Hepatocyte (in vitro differentiated cells): ENCODE measurements at places on chromosomes 2 and 18.

DNA sequence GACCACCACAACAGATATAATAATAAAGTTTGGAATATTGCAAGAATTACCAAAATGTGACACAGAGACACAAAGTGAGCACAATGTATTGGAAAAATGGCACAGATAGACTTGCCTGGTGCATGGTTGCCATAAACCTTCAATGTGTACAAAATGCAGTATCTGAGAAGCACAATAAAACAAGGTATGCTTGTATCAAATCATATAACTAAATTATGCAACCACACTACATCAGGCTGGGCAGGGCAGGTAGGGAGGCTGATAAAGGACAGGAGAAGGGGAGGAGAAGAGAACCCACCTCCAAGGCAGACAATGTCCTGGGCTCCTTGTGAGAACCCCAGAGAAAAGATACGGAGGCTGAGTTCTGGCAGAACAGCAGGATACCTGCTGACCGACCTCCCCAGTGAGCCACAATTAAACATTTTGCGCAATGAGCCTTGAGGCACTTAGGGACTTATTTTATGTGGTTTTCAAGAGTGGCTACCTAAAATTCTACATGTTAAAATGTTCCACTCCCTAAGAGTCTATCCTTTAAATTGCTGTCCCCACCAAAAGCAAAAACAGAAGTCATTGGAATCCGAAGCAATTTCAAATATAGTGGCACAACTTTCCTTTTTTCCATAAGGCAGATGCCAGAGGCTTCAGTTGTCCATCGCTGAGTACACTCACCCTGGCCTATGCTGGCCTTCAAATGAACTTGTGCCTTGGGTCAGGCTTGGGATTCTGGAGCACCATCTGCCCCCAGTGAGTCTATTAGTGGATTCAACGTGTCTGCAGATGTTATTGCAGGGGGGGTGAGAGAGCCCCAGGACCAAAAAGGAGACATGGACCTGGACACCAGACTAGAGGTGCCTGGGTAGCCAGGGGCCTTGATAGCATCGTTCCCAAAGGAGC lies 16.8 kb downstream of the WDFY1 start:
- no peak overlapping the region for H3K4me3 ChIP-seq
- H3K27ac ChIP-seq = no peak overlapping the region
- no peaks in the 10 kb centered on the region for H3K27me3 ChIP-seq
- peaks cover 14% of the 10 kb centered on the region for H3K4me1 ChIP-seq

- DNase-seq = no peak
- H3K36me3 ChIP-seq = no peaks in the 10 kb centered on the region
- H3K27me3 ChIP-seq = no peaks in the 10 kb centered on the region
- no peak overlapping the region for H3K27ac ChIP-seq
These were observed 783.2 kb upstream of the CDH2 start for GRCh38 chr18:28960146-28960545.

GRCh38 chr2:58120626-58121229 lies 74.1 kb downstream of the VRK2 start:
- no peak for DNase-seq
- no peaks in the 10 kb centered on the region for H3K36me3 ChIP-seq
- H3K4me1 ChIP-seq = no peaks in the 10 kb centered on the region
- H3K4me3 ChIP-seq = no peak overlapping the region
- H3K27me3 ChIP-seq = no peaks in the 10 kb centered on the region

GRCh38 chr18:24595561-24596031 lies 135.2 kb downstream of the HRH4 start:
- H3K27ac ChIP-seq = no peak overlapping the region
- no peak for DNase-seq
- peaks cover 10% of the 10 kb centered on the region for H3K27me3 ChIP-seq

DNA sequence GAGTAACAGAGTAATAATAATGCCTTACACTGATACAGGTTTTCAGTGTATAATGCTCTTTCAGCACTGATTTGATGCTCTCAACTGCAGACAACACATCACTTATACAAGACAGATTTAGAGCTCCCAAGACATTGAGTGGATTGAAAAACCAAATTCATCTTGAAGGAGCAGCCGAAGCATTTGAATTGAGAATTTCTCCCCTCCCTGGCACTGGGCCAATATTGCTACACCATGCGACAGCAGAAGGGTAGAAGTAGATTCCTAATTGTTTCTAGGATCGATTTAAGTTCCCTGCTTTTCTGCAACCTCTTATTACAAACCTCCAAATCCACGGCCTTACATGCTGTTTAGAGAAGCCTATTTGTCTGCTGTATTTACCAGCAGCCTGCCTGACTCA lies 15.5 kb downstream of the CENPA start:
- H3K27ac ChIP-seq = no peak overlapping the region
- no peaks in the 10 kb centered on the region for H3K4me1 ChIP-seq
- no peaks in the 10 kb centered on the region for H3K27me3 ChIP-seq
- no peak overlapping the region for H3K4me3 ChIP-seq
- no peak for DNase-seq
- H3K36me3 ChIP-seq = no peaks in the 10 kb centered on the region

- no peaks in the 10 kb centered on the region for H3K27me3 ChIP-seq
- H3K27ac ChIP-seq = peak overlapping the region; percentile 63
- DNase-seq = peak; percentile 49
- H3K36me3 ChIP-seq = no peaks in the 10 kb centered on the region
- H3K4me1 ChIP-seq = peaks cover 15% of the 10 kb centered on the region
These were observed 45.2 kb upstream of the MAPRE3 start for GRCh38 chr2:26925100-26925791.

GRCh38 chr18:3665780-3666525 lies 216.0 kb downstream of the TGIF1 start:
- peak overlapping the region; percentile 84 for H3K27ac ChIP-seq
- no peak overlapping the region for H3K4me3 ChIP-seq
- H3K36me3 ChIP-seq = no peaks in the 10 kb centered on the region
- DNase-seq = peak; percentile 94

GRCh38 chr2:133977405-133977804 lies 276.5 kb upstream of the MGAT5 start:
- peaks cover 9% of the 10 kb centered on the region for H3K27me3 ChIP-seq
- no peak overlapping the region for H3K4me3 ChIP-seq
- DNase-seq = no peak
- no peaks in the 10 kb centered on the region for H3K4me1 ChIP-seq
- no peaks in the 10 kb centered on the region for H3K36me3 ChIP-seq

DNA sequence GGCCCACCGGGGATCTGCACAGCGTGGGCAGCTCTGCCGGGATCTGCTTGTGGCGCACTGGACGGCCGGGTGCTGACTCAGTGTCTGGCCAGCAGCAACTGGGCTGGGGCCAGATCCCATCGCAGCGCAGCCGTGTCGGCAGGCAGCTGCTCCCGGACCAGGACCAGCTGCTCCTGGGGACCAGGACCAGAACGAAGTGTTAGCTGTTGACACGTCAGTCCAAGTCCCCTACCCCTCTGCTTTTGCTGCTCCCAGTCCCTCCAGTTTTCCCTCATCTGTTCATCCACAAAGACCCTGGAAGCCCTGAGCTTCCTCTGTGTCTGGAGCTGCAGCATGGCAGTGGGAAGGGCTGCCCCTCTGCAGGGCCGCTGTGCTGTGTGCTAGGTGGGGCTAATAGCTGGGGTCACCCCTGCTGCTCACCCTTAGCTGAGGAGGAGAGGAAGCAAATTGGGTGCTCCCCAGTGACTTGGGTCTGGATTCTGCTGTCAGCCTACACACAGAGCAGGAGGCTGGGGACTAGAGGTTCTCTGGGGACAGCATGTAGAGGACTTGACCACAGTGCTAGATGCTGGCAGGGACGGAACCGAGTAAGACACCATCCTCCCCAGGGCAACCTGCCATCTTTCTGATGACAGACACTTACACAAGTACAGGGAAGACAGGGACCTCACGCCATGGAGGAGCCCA lies 16.9 kb upstream of the KIF1A start:
- H3K4me3 ChIP-seq = no peak overlapping the region
- H3K4me1 ChIP-seq = no peaks in the 10 kb centered on the region
- DNase-seq = peak; percentile 48
- H3K27me3 ChIP-seq = peaks cover 8% of the 10 kb centered on the region
- H3K27ac ChIP-seq = no peak overlapping the region
- no peaks in the 10 kb centered on the region for H3K36me3 ChIP-seq

DNA sequence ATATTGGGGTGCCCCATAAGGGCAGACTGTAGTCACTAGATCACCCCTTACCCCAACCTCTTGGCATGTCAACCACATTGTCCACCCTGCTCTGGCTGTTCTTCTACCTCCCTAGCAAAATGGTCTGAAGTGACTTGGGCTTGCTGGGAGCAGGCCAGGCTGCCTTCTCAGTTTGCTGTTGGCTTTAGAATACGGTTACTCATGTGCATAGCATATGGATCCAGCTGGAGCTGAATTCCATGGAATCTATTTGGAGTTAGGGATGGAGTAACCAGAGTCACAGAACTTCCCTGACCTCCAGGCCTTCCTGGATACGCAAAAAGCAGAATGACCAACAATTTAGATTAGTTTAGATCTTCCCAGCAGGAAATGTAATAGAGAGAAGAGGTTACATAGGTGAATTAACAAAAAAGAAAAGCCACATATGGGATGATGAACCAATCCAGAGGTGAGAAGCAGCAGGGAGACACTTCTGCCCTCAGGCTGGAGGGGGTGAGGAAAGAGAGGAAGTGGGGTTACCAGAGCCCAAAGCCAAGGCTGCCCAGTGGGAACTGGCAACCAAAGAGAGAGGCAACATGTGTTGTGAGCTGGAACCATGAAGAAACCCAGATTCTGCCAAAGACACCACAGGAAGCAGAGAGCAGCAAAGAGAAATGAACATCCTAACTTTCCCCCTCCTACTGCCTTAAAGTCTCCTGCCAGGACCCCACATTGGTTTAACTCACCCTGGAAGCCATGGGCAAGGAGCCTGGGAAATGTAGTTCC lies 26.1 kb downstream of the PKDCC start:
- H3K27me3 ChIP-seq = no peaks in the 10 kb centered on the region
- peaks cover 15% of the 10 kb centered on the region for H3K4me1 ChIP-seq
- no peaks in the 10 kb centered on the region for H3K36me3 ChIP-seq
- no peak overlapping the region for H3K27ac ChIP-seq

DNA sequence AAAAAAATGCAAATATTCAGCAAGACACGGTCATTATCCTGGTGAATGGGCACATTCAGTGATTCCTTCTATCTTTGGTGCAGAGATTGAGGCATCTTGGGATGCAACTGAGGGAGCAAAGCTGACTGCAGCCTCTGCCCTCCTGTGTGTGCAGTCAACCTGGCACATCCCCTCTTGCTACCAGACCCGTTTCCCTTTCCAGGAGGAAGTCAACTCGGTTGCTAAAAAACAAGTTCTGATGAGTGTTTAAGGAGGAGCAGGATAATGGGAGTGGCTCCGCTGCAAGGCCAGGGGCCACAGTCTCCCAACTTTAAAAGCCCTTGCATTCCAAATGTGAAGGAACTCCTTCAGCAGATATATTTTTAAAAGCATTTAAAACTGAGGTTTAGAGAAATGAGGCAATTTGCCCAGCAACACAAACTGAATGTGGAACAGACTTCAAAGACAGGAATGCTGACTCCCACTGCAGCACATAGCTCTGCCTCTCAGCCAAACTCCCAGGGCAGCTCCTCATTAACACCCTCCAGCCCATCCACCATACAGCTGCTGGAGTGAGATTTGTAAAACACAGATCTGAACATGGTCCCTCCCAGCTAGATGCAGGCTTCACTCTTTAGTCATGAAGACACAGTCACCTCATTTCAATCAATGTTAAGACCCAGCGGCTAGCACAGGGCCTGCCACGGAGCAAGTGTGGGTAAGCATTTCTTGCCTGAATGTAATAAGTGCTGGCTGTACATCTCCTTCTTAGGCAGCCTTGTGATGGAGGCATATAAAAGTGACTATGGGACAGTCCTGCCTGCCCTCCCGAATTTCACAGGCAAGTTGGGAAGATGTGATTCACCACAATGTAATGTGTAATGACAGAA lies 54.3 kb downstream of the VSNL1 start:
- peaks cover 16% of the 10 kb centered on the region for H3K4me1 ChIP-seq
- H3K36me3 ChIP-seq = no peaks in the 10 kb centered on the region
- H3K27me3 ChIP-seq = no peaks in the 10 kb centered on the region

DNA sequence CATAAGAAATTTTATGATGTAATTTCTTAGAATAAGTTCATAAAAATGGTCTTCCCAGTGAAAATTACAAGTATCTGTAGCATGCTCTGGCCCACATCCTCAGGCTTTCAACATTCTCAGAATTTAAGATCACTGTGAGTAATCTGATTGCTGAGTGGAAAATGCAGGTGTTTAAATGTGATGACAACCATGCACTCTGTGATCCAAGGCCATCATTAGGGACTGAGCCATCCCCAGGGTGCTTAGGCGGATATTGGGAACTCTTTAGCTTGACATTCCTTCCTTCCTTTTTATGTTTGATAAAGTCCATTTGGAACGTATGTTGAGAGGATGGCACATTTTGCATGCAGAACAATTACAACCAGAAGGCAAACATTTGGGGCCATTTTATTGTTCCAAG lies 95.5 kb downstream of the ARL4C start:
- H3K4me1 ChIP-seq = no peaks in the 10 kb centered on the region
- DNase-seq = no peak
- no peaks in the 10 kb centered on the region for H3K36me3 ChIP-seq

GRCh38 chr18:46650681-46651080 lies 6.3 kb downstream of the LOXHD1 start:
- H3K4me3 ChIP-seq = no peak overlapping the region
- peaks cover 19% of the 10 kb centered on the region for H3K27me3 ChIP-seq
- no peak for DNase-seq
- no peak overlapping the region for H3K27ac ChIP-seq

DNA sequence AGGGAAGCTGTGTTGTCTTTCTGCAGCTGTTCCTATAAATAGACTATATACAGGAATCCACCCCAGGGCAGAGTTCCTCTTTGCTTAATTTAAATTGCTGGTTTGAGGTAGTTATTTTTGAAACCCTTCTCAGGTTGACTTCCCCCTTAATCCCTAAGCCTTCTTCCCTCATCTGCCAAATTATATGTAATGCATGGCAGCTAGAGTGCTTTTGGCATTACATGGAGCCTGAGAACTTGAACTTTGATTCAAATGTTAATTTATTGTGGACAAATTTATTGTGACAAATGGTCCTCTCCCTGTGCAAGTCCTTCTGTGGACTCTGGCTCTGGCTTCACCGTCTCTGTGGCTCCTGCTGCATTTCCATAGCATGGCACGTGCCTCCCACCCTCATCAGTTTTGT lies 29.2 kb downstream of the MYO1B start:
- DNase-seq = no peak
- H3K4me1 ChIP-seq = no peaks in the 10 kb centered on the region
- H3K27ac ChIP-seq = no peak overlapping the region
- no peak overlapping the region for H3K4me3 ChIP-seq

DNA sequence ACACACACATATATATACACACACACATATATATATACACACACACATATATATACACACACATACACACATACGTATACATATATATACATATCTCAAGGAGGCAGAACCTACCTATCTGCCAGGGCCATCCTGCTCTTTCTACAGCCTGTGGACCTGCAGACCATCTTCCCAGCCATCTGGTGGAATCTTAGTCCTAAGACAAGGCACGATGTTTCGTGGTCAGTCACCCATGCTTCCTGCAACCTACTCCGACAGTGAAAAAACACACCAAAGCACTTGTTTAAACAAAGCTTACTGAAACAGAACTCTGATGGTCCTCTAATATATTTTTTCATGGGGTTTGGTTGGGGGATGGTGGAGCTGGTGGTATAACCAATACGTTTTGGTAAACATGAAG lies 164.2 kb upstream of the ZNF521 start:
- no peaks in the 10 kb centered on the region for H3K4me1 ChIP-seq
- H3K27me3 ChIP-seq = no peaks in the 10 kb centered on the region
- H3K4me3 ChIP-seq = no peak overlapping the region
- H3K27ac ChIP-seq = no peak overlapping the region
- DNase-seq = no peak

GRCh38 chr18:6997808-6998207 lies 119.8 kb downstream of the LAMA1 start:
- no peaks in the 10 kb centered on the region for H3K4me1 ChIP-seq
- H3K36me3 ChIP-seq = no peaks in the 10 kb centered on the region
- no peak for DNase-seq
- H3K27me3 ChIP-seq = no peaks in the 10 kb centered on the region
- H3K27ac ChIP-seq = no peak overlapping the region
